KBM-7 (cell line): ENCODE measurements at places on chromosomes 12 and 14.

DNA sequence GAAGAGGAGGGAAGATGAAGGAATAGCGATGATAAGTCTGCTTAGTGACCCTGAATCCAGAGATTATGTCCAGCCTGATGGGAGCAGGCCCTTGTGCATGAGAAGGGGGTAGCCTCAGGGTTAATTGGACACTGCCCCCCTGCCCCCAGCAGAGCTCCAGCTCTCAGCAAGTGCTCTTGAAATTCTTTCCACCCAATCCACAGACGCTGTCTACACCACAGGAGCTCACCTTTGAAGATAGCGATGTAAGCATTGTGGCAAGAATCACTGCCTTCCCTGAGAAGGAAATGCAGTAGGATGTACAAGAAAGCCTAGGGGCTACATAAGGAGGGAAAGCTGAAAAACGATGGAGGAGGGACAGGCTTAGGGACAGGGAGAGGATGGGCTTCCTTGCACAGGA lies 39.4 kb downstream of the CRACR2A start:
- DNase-seq: no peak

DNA sequence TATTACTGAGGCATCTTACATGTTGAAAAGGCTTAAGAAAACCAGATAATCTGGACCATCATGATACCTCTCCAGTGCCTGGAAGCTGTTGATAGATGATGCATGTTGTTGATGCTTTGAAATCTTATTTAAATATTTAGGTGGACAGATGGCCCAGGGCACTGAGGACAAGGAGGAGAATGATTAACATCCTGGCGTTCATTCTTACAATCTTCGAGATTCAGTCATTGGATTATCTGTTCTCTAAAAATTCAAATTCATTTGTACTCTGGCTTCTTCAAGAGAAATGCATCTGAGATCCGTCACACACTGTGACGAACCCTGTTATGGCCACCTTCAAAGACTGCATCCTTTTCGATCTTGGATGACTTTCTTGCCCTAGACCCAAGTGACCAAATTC lies 121.3 kb upstream of the IGF1 start:
- DNase-seq: no peak

DNA sequence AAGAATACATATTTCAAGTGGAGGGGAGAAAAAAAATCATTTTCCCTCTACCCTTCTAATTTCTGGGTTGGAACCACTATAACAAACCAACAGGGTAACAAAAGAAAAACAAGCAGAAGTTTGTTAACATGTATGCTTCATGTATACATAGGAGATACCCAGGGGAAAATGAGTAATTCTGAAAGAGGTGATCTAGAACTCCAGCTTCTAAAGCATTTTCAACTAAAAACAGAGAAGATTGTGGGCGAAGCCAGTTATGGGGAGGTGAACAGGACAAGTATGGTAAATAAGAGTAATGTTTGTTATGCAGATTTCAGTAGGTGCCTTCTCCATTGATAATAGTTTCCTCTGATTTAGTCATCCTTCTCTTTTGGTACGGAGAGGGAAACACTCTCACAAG lies 16.7 kb downstream of the FNTB start:
- DNase-seq: no peak

- DNase-seq: peak; percentile 74
Measured at GRCh38 chr12:104478396-104479122, 21.8 kb downstream of the CHST11 start.
